Kidney (tissue), 22 donors: ENCODE measurements at places on chromosomes 7 and 10. TPM values are rescaled to one million over a fixed set of nuclear protein-coding genes. Genes with fewer than 3 reads are reported as not detected.

DNA sequence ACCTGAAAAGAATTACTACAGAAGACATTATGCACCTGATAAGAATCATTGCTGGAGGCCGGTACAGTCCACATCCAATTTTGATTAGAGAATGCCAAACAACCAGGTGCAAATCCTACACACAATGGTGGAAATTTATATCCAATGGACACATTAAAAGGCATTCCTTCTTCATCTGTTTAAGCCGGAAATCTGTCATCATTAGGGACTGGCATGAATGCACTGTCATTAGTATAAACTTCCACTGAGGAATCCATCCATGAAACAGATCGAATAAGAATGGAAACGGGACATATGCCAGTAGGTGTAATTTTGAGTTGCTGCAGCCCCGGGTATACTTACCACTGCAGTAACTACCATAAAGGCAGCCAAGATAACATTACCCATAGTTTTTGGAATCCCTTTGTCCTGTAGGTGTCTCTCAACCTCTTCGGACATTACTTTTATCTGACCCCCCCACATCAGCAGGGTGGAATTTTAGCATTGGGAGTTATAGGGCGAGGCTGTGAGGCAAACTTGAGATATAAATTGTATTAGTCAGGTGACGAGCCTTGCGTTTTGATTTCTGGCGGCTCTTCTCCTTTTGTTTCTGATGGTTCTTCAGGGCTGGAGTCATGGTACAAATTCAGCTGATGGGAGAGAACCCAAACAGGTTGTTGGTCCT is 36.5 kb upstream of the AKR1C2 start:
- no peak for DNase-seq

GRCh38 chr10:49627644-49628247 is 13.9 kb downstream of the CHAT start:
- peak; percentile 37 for DNase-seq

GRCh38 chr10:45433716-45434469 is 59.9 kb downstream of the ALOX5 start:
- DNase-seq, result no peak

- DNase-seq, result no peak
Observed at GRCh38 chr10:855671-856070, 75.8 kb downstream of the LARP4B start.

- peak; percentile 63 for DNase-seq
Observed at GRCh38 chr7:2719007-2719406, 31.0 kb downstream of the AMZ1 start.

Gene IFIT2
- 12.2 TPM for total RNA-seq

Gene PAPOLB
- total RNA-seq, result 0.06 TPM
